ENCODE measurements at places on chromosomes 6 and 20.

- DNase-seq: no peak
Measured at GRCh38 chr6:18350271-18350670, 36.9 kb upstream of the RNF144B start.

- DNase-seq: no peak
Measured at GRCh38 chr20:11054266-11054993, 380.6 kb upstream of the JAG1 start.

GRCh38 chr20:59122566-59122919 lies 41.1 kb upstream of the ZNF831 start:
- no peak for DNase-seq

- no peak for DNase-seq
Measured at GRCh38 chr6:169174516-169175359, 78.9 kb downstream of the THBS2 start.

DNA sequence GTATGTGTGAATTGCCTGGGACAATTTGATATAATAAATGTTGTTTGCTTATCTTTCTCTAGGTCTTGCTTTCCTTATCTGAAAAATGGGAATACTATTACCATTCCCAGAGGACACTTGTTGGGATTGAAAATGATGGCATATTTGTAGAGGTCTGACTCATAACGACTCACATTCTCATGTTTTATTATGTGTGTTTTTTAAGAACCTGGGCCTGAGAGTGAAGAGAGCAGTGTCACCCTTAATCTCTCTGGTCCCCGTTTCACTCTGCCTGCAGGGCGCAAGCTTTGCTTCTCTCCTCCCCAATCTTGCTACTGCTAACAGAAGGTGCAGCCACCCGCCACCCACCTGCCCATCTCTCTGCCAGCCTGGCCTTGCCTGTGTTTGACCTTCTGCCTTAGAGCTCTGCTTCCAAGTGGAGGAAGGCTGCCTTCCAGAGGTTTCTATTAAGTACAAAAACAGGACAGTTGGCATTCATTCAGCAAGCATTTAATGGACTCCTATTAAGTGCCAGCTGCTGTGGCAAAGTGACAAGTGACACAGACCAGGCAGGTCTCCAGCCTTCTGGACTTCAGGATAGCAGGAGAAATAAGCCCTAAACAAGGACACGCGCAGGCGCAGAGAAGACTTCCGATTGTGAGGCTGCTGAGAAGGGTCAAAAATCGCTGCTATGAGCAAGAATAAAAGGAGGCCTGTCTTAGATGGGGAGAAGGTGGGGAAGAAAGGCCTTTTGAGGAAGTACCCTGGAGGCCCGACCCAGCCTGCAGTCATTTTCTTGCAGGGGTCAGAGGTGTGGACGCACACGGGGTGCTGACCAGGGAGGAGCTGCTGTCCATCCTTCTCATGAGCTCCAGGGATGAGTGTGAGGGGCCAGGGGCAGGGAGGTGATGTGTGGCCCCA lies 112.5 kb downstream of the JPH2 start:
- no peak for DNase-seq

Data from NCI-H2081 (cell line).